ENCODE measurements at places on chromosomes 16 and 17. TPM values are rescaled to one million over a fixed set of nuclear protein-coding genes. Genes with fewer than 3 reads are reported as not detected.

DNA sequence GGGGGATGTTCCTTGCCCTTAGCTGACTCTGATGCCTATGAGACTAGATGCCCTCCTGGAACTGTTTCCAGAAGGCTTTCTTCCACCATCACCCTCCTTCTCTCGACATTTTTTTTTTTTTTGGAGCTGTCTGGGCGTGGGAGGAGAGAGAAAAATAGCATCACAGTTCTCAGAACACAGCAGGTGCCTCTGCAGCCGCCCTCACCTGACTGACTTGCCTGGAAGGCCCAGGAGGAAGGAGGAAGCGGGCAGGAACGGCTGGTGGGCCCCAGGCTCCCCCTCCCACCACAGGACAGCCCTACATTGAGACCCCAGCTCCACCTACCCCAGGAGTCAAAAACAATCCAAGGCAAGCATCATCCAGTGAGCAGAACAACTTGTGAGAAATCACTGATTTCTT, 20.3 kb upstream of the CACNG5 start:
- DNase-seq = no peak

DNA sequence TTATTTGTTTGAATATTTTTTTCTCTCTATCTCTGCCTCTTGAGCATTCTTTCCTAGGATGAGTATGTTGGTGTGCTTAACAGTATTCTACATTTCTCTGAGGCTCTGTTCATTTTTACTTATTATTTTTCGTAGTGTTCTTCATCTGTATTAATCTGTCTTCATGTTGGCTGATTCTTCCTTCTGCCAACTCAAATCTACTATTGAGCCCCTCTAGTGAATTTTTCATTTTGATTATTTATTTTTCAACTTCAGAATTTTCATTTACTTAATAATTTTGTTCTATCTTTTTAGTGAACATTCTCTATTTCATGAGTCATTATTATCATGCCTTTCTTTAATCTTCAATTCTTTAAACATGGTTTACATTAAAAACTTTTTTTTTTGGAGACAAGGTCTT, 3.2 kb upstream of the ST6GALNAC1 start:
- no peak for DNase-seq

DNA sequence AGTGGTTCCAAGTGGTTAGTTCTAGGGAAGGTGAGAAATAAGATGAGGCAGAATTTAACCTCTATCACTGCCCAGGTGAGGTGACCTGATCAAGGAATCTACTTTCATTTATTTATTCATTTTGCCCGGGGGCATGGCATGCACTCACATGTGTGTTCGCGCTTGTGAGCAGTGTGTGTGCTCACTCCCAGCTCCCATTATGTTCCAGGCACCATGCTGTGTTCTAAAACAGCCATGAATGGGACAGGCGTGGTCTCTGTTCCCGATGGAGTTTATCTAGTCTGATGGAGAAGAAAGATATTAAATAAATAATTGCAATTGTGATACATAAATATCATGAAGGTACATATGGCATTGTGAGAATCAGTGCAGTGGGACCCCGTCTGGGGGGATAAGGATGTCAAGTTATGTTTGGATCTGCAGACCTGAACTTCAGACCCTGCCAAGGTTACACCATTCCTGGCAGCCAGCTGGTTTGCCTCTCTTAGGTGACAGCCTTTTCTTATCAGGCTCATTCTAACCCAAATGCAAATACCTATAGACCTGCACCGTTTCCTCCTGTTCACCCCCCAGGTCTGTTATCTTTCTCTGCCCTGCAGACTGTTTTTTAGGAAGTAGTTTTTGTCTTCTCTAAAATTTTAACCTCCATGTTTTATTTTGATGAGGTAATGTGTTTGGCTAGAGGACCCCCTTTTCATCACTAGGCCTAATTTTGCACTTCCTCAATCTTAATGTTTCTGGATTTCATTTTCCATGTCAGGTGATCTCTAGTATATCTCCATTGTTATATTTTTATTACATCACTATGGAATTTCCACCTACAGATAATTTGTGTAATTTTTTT, 11.8 kb downstream of the CYB5B start:
- DNase-seq = no peak

GLP2R gene
- total RNA-seq = not detected

KCNH6 gene
- not detected for total RNA-seq

GPRC5B gene
- total RNA-seq = not detected
